ENCODE measurements at places on chromosomes 5 and 9.

- DNase-seq: peak; percentile 88
Observed at GRCh38 chr5:95823738-95824609, 1.4 kb upstream of the GLRX start.

DNA sequence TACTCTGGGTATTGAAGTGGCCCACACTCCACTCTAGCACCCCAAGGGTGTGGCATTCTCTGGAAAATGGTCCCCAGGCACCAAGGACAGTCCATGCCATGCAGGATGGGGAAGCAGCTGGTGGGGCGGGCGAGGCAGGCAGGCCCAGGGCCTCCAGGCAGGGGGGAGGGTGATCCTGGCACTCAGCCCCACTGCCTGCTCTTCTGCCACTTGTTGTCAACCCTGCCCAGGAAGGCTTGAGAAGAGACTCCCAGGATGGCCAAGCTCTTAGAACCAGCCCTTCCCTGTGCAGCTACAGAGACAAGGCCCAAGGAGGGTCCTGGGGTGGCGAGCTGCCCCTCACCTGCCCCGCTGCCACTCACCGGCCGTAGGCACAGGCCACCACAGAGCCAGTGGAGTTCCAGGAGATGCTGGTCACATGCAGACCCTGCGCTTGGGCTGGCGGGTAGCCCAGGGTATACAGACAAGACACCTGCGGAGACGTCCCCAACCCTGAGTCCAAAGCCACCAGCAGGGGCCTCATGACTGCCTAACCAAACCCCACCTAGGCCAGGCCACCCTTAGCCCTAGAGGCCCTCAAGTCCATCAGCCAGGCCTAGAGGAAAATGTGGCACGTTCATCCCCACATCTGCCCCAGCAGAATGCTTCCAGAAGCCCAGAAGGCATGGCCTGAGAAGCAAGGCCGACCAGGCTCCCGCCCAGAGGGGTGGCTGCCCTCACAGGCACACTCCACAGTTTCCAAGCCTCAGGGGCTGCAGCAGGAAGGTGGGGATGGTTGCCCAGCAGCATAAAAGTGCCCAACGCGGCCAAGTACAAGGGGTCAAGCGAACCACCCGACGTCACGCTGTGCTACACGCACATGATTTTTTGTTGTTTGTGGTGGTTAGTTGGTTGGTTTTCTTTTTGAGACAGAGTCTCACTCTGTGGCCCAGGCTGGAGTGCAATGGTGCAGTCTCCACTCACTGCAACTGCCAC, 19.8 kb downstream of the DYNC2I2 start:
- DNase-seq: no peak

DNA sequence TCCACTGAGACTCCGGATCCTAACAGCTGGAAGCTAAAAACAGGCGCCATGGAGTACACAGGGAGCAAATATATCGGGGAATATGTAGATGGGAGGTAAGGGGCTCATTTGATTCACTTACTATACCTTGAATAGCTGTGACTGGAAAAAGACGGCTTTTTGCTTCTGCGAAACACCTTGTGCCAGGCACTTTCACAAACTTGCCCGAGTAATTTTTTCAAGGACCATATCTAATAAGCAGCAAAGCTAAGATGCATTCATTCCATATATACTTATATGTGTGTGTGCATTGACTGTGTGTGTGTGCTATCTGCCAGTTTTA, 178 bp downstream of the MORN5 start:
- no peak for DNase-seq

GRCh38 chr5:109964136-109964535, 274.4 kb downstream of the MAN2A1 start:
- no peak for DNase-seq

GRCh38 chr9:127393645-127394044, 3.3 kb upstream of the SLC2A8 start:
- peak; percentile 23 for DNase-seq

- DNase-seq: peak; percentile 5
Observed at GRCh38 chr9:17330097-17330496, 195.3 kb downstream of the CNTLN start.

DNA sequence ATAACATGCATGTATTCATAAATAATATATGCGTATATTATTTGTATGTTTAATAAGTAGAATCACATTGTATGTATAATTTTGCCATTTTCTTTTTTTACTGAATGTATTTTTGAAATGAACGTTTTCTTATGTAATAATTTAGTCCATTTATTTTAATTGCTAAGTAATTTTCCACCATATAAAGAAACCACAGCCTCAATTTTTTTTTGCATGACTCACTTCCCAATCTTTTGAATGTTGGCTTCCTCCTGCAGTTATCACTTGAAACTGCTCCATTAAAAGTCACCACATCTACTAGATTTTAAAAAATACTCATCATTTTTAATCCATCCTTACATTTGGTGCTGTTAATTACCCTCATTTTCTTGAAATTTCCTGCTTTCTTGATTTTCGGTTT, 363.3 kb upstream of the MEF2C start:
- DNase-seq: peak; percentile 49

- DNase-seq: no peak
Observed at GRCh38 chr5:144202072-144202471, 31.4 kb downstream of the KCTD16 start.

DNA sequence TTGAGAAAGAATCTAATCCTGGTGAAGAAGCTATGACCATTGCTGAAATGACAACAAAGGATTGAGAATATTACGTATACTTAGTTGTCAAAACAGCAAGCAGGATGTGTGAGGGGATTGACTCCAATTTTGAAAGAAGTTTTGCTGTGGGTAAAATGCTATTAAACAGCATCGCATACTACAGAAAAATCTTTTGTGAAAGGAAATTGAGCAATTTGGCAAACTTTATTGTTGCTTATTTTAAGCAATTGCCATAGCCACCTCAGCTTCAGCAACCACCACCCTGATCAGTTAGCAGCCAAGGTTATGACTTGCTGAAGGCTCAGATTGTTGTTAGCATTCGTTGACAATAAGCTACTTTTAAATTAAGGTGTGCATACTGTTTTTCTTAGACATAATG, 22.5 kb upstream of the ARL14EPL start:
- DNase-seq: no peak

- no peak for DNase-seq
Observed at GRCh38 chr5:100434815-100435214, 100.4 kb upstream of the FAM174A start.
